Caki2 (cell line): ENCODE measurements at places on chromosomes 16 and 17. TPM values are rescaled to one million over a fixed set of nuclear protein-coding genes. Genes with fewer than 3 reads are reported as not detected.

DNA sequence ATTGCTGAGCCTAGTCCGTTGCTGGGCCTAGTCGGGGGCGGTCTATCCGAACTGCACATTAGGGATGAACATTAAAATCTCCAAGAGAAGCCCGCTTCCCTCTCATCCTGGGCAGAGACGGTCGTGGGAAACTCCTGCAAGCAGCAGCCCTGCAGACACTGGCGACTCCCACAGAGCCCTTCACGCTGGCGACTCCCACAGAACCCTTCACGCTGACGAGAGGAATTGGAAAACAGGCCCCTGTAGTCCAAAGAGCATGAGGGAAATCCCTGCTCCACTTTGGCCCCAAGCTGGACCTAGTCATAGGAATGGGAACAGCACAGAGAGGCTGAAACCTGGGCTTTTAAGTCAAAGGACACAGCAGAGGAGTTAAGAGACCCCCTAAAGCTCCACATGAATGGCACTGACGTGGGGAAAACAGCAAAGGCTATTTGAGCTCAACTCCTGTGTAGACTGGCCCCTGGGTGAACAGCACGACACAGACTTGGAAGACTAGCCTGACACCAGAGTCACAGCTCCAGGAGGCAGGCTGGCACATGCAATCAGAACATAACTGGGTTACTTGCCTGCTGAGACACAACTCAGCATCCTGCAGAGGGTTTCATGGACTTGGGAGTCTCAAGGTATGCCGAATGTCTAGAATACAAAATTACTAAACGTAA, 42.2 kb downstream of the WDR45B start:
- DNase-seq, result no peak

- no peak for DNase-seq
These were observed 4.8 kb downstream of the TBC1D16 start for GRCh38 chr17:80030730-80031410.

DNA sequence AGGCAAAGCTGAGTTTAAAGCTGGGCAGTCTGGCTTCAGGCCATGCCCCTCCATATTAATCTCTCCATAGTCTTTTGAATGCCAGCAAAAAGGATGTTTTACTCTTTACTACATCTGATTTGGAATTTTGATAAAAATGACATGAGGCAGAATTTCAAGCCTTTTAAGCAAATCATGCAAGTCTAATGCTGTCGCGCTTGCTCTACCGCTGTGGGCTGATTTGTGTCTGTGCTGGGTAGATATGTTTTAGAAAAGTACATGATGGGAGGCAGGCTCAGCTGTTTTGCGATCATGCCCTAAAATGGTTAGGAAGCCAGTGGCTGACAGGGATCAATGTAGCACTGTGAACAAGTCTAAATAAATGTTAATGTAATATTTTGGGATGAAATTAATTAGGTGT, 311.9 kb downstream of the CA10 start:
- no peak for DNase-seq

GRCh38 chr17:5391678-5392077, 27.8 kb downstream of the NUP88 start:
- no peak for DNase-seq

DNA sequence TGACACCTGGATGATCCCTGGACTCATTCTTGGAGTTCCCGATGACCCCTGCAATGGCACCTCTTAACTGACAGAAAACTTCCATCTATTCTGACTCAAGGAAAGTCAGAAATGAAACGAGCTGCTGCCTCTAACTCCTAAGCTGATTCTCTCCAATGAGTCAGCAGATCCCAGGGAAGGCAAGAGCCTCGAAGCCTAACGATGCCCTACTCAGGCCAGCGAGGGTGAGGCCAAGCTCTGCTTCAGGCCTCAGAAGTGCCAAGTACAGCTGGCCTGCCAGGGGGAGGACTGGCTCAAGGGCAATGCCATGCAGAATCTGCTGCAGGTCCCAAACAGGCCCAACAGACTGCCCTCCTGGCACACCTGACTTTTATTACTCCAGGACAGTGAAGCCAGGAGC, 36.3 kb downstream of the PLXDC1 start:
- DNase-seq, result peak; percentile 37

- no peak for DNase-seq
These were observed 45.0 kb downstream of the ABR start for GRCh38 chr17:1134634-1135324.

- no peak for DNase-seq
These were observed 12.8 kb upstream of the PCTP start for GRCh38 chr17:55737976-55738501.

- DNase-seq, result no peak
These were observed 23.1 kb downstream of the ATP2C2 start for GRCh38 chr16:84391151-84392030.

SLC12A3 gene
- not detected in 2 replicates for total RNA-seq

GRCh38 chr16:85057212-85057889, 29.8 kb downstream of the KIAA0513 start:
- DNase-seq, result no peak

DNA sequence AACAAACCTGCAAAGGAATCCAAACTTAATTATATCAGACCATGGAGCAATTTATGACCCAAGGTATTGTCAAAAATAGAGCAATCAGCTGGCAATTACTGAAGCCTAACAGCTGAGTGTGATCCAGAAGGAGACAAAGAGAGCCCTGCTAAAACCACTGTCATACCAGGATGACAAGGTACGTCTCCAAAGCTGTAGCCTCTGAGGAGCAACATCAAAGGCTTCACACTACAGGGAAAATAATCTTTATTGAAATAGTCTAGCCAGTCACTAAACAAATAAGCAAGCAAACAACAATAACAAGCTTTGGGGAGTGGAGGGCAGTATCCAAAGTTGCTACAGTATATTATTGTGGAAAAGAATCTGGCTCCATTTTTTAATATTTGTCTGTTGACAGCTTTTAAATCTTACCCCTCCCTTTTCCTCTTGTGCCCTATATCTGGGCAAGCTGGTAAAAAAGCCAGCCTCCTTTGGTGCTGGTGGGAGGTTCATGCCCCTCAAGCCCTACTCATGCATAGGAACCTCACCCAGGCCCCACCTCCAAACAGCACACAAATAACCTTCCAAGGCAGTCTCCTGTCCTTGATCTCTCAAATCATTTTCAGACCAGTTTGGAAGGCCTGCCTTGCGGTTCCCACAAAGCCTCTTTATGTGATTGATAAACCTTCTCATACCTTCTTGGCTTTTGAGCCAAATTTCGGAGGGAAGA, 73.7 kb downstream of the ITFG1 start:
- DNase-seq, result no peak

DNA sequence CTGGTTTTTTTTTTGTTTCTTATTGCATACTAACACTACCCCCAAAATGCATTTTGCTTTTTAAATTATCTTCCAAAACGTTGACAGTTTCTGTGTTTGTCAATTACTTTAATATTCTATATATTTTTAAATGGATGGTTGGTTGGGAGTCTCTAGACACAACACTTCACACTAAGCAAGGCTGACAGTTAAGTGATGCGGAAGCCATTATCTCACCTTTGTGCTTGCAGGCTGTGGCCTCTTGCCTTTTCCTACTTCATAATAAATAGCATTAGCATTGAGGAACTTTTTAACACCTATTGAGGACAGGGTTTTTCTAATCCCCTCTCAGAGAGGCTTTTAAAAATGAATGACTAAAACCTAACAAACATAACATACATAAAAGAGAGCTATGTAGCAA, 280.8 kb upstream of the TBX2 start:
- DNase-seq, result no peak

- no peak for DNase-seq
These were observed 1545.0 kb upstream of the GOT2 start for GRCh38 chr16:60279061-60279665.

ATP1B2 gene
- total RNA-seq, result not detected in 2 replicates
